ENCODE measurements at places on chromosomes 3 and 15.

DNA sequence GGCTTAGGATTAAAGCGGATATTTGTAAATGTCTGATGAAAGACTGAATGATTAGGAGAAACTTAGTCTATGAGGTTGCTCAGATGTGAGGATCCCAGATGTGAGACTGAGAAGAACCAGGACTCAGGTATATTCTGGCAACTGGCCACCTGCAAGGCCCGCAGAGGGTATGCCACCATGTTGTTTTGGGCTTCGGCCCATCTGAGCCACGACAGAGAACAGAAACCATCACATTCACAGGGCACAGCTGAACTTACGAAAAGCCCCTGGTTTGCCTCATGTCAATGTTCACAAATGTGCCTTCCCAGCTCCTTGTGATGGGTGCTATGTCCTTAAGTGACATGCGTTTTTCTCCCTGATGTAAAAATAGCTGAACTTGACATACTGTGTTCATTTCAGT lies 412.5 kb upstream of the RORA start:
- DNase-seq = no peak
- H3K4me3 ChIP-seq = no peak overlapping the region
- H3K27me3 ChIP-seq = peaks cover 13% of the 10 kb centered on the region
- peaks cover 6% of the 10 kb centered on the region for H3K4me1 ChIP-seq

DNA sequence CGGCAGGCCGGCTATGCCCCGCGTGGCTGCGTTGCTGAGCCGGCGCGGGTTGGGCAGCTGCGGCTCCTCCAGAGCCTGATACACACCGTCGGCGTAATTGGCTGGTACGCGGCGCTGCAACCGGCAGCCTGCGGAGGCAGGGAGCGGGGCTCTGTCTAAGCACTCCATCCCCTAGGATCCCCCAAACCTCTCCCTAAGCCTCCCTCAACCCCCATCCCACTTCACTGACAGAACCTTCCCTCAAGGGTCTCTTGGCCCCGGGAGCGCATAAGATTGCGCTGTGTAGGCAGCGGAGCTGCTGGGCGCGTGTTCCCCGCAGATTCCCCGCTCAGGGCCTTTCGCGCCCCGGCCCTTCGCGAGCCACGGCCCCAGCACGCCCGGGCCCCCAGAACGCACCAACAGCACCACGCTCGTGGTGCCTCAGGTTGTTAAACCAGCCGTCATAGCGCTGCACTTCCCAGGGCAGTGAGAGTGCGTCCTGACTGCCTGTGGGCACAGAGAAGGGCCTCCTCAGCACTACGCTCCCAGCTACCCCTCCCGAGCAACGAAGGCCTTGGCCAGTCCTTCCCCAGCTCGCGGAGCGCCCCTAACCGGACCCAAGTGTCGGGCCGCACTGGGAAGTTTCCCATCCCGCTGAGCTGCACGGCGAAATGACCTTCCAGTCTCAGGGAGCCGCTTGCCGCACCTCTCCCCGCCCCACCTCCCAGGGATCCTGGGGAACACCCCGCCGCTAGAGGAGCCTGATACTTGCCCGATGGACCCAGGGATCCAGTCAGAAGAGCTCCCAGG lies 1.2 kb downstream of the DUOX2 start:
- H3K4me1 ChIP-seq = peaks cover 14% of the 10 kb centered on the region
- peak overlapping the region; percentile 36 for H3K4me3 ChIP-seq
- H3K36me3 ChIP-seq = no peaks in the 10 kb centered on the region

- no peak overlapping the region for H3K27ac ChIP-seq
- no peak overlapping the region for H3K4me3 ChIP-seq
- peaks cover 25% of the 10 kb centered on the region for H3K27me3 ChIP-seq
- H3K4me1 ChIP-seq = peaks cover 21% of the 10 kb centered on the region
These were observed 2.5 kb upstream of the FBN1 start for GRCh38 chr15:48647962-48648361.

GRCh38 chr3:167783781-167784180 lies 48.3 kb downstream of the SERPINI1 start:
- H3K27ac ChIP-seq = no peak overlapping the region
- no peak overlapping the region for H3K4me3 ChIP-seq
- no peak for DNase-seq
- H3K4me1 ChIP-seq = peaks cover 8% of the 10 kb centered on the region
- H3K27me3 ChIP-seq = peaks cover 13% of the 10 kb centered on the region

GRCh38 chr15:23467110-23467600 lies 20.1 kb upstream of the GOLGA6L2 start:
- H3K27ac ChIP-seq = no peak overlapping the region
- DNase-seq = no peak
- no peaks in the 10 kb centered on the region for H3K4me1 ChIP-seq
- no peaks in the 10 kb centered on the region for H3K36me3 ChIP-seq
- H3K27me3 ChIP-seq = no peaks in the 10 kb centered on the region
- no peak overlapping the region for H3K4me3 ChIP-seq

GRCh38 chr3:45135959-45136358 lies 10.2 kb downstream of the CDCP1 start:
- no peaks in the 10 kb centered on the region for H3K27me3 ChIP-seq
- H3K4me1 ChIP-seq = peaks cover 21% of the 10 kb centered on the region
- no peak overlapping the region for H3K27ac ChIP-seq
- no peak overlapping the region for H3K4me3 ChIP-seq

GRCh38 chr3:61535826-61536225 lies 25.5 kb upstream of the PTPRG start:
- no peak overlapping the region for H3K27ac ChIP-seq
- no peaks in the 10 kb centered on the region for H3K27me3 ChIP-seq
- H3K4me3 ChIP-seq = no peak overlapping the region
- H3K36me3 ChIP-seq = no peaks in the 10 kb centered on the region
- H3K4me1 ChIP-seq = peaks cover 27% of the 10 kb centered on the region

DNA sequence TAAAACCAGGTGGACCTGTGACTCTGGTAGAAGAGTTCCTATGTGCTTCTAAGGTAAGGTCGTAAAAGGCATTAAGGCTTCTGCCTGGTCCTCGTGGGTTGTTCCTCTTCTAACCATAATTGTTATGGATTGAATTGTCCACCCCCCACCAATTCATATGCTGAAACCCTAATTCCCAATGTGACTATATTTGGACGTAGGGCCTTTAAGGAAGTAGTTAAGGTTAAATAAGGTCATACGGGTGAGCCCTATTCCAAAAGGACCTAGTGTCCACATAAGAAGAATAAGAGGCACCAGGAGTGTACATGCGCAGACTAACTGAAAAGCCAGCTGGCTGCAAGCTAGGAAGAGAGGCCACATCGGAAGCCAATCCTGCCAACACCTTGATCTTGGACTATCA lies 1.9 kb downstream of the ADPGK start:
- H3K36me3 ChIP-seq = no peaks in the 10 kb centered on the region
- no peak overlapping the region for H3K27ac ChIP-seq
- H3K27me3 ChIP-seq = no peaks in the 10 kb centered on the region
- DNase-seq = no peak
